ENCODE measurements at places on chromosomes 1 and 21. TPM values are rescaled to one million over a fixed set of nuclear protein-coding genes. Genes with fewer than 3 reads are reported as not detected.

GRCh38 chr1:105793536-105794146 is 1262.8 kb upstream of the PRMT6 start:
- DNase-seq = no peak

DNA sequence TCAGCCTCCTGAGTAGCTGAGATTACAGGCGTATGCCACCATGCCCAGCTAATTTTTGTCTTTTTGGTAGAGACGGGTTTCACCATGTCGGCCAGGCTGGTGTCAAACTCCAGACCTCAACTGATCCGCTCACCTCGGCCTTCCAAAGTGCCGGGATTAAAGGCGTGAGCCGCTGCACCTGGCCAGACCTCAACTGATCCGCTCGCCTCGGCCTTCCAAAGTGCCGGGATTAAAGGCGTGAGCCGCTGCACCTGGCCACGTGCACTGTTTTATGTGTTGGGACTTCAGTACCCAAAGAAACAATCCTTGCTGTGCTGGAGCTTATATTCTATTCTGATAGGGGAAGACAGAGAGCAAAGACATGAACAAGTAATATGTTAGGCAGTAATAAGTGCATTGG is 10.1 kb downstream of the TRAF5 start:
- DNase-seq = no peak

PTCH2 gene
- total RNA-seq = 0.04 TPM

LY9 gene
- not detected for total RNA-seq

DNA sequence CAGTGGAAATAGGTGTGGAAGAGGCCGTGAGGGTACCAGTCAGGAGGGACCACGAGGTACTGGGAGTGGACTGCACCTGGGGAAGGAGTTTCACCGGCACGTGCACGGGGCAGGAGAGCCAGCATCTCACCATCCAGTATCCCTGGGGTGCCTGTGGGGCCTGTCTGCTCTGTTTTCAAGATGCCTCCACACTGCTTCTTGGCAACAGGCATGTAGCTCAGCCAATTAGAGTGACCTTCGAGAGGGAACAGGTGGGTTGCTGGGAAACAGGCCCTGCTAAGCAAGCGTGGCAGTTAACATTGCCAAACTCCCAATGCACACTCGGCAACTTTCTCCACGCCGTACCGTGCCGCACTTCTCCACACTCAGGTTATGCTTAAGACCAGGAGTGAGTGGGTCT is 17.7 kb downstream of the KCNC4 start:
- DNase-seq = no peak

DNA sequence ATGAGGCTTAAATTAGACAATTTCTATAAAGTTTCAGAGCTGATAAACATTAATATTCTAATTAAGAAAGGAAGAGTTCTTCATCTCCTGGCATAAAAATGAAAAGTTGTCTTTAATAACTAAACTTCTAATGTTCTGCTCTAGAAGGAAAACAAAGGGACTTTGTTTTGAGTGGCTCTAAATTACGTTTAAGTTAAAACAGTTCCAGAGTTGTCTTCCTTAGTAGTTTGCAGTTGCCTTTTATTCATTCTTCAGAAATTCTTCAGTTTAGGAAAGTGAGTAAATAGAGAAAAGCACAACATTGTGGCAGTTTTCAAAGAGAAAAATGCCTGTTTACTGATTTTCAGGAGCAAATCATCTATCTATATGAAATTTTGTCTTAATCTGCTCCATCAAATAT is 86.9 kb downstream of the TTC3 start:
- no peak for DNase-seq
